NCI-H524 (cell line): ENCODE measurements at places on chromosomes 4 and X.

DNA sequence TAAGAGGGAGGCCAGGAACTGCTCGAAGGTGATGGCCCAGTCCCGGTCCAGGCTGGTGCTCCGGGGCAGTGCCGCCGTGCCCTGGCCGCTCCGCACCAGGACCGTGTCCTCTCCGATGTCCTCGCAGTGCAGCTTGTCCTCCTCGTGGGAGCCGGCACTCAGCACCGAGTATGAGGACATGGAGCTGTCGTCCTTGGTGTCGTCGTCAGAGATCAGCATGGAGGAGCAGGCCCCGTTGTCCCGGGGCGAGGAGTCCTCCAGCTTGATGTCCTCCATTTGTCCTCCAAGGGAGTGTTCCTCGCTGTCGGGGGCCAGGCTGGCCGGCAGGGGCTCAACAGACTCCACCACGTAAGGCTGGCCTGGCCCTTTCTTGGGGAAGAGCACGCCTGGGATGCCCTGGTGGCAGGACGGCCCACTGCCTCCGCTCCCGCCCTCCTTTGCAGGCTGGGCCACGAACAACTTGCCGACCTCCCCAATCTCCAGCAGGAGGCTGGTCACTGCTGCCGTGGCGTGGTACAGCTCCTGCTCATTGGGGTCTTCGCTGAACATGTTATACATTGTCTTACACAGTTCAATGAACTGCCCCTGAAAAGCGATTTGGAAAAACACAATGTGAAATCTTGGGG lies 53.7 kb upstream of the UCP1 start:
- DNase-seq: no peak

DNA sequence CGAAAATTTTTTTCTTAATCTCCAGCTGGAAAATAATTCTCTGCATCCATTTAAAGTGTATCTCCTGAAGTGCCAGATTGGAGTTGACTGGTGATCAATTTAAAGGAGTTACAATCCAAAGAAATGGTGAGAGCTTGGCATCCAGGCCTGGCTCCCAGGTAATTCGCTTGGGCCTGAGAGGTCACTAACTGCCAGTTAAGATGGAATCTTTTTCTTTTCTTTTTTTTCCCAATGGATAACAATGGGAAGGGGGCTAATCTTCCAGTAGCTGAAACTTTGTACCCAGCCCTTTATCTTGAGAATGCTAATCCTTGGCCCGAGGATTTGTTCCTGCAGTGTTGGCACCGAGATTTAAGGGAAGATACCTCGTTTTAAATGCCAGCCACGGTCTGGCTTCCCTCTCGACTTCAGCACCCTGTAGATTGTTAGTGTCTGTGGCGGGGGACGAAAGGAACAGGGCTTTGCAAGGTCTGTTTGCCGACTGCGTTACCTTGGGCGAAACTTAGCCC lies 13.3 kb upstream of the PITX2 start:
- no peak for DNase-seq

DNA sequence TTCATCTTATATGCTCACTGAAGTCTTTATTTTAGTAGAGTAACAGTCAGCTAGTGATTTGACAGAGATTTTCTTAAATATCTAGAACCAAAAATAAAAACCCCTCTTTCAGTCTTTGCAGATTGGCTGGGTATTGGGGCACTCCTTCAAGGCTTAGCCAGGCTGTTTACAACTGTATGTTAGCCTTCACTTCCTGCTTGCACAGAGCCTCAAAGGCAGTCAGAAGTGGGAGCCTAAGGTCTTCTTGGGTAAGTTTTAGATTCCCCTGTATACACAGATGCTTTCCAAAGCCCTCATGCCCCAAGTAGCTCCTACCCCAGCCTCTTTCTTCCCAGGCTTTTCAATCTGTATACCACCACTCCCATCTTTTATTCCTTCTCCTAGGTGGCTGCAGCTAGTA lies 136.1 kb upstream of the STIM2 start:
- DNase-seq: no peak

GRCh38 chr4:72679666-72680065 lies 110.6 kb upstream of the ADAMTS3 start:
- DNase-seq: no peak

DNA sequence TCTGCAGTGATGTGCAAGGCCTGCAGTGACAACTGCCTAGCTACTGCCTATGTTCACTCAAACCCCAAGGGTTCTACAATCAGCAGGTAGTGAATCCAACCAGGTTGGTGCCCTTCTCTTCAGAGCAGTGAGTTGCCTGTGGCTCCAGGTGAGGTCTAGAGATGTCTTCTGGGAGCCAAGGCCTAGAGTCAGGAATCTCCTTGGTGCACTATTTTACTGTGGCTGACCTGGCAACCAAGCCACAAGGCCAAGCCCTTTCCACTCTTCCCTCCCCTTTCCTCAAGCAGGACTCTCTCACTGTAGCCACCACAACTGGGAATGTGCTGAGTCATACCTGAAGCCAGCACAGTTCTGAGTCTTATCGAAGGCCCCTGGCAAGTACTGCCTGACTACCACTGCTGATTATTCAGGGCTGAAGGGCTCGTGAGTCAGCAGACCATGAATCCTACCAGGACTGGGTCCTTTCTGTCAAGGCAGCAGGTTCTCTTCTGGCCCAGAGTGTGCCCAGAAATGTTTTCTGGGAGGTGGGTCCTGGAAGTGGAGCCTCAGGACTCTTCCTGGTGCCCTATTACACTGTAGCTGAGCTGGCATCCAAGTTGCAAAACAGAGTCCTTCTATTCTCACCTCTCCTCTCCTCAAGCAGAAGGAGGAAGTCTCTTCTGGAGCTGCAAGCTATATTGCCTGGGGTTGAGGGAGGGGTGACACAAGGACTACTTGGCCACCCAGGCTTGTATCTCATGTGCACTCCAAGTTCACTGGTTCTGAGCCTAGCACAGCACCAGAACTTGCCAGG lies 111.6 kb downstream of the BTC start:
- DNase-seq: no peak

GRCh38 chr4:26864899-26865298 lies 4.3 kb downstream of the STIM2 start:
- DNase-seq: no peak

- DNase-seq: no peak
Observed at GRCh38 chr4:101345271-101345595, 2.1 kb downstream of the PPP3CA start.

DNA sequence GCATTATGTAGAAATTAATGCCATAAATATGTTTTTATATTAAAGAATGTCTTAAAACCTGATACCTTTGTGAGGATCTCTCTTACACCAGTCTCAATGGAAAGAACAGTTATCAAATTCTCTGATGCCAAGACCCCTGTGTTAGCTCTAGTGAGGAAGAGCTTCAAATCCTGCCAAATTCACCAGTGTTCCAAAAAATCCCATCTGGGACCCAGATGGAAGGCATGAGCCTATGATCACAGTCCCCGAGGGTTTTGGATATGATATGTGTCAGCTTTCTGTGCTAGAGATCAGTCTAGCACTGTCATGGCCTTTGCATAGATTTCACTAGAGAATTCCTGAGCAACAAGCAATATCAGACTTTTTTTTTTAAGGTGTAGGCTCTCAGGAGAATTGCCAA lies 412.1 kb downstream of the UBE2NL start:
- no peak for DNase-seq

DNA sequence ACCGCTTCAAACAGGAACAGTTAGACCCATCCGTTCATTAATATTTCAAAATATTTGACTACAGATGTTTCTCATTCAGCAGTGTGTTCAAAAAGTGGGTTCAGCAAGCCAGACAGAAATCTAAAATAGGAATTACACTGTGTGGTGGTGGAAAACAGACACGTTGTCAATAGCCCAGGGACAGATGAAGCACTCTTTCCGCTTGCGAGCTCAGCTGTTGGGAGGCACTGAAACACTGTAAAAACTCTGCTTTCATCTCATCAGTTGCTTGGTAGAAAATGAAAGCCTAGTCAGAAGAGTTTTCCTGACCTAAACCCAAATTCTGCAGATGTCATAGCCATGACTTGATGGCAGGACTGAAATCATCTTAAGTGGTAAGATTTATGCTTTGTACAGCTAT lies 38.5 kb downstream of the LRP2BP start:
- no peak for DNase-seq

DNA sequence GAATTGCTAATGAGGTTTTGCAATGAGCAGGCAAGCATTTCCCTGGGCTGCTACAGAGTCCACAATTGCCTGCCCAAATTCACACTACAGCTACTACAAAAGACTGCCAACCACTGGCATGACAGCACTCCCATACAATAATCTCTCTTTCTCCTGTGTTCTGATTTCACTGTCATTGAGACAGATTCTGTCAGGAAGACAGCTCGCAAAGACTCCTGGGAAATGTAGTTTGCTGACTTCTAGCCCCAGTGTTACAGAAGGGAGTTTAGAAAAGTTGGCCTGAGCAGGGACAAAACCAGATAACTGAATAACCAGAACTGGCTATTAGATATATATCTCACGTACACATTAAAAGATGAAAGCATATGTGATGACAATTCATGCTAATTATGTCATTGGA lies 1231.3 kb upstream of the PRKX start:
- DNase-seq: no peak

DNA sequence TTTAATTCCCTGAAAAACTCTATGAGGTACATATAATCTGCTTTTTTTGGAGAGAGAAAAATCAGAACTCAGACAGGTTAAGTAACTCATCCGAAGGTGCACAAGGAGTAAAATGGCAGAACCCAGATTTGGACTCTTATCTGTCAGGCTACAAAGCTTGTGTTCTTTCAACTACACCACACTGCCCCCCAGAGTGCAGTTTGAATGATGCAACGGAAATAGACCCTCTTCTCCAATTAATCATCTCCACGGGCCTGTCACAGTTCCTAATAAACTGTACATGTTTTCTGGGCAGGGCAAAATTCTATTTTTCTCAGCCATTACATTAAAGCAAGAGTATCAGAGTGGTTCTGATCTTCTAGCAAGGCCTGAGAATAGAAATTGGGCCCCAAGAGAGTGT lies 35.3 kb upstream of the DCX start:
- DNase-seq: peak; percentile 80

GRCh38 chr4:165879641-165880040 lies 6.6 kb downstream of the TLL1 start:
- DNase-seq: peak; percentile 81
